Daoy (cell line): ENCODE measurements at places on chromosomes 1 and 21.

GRCh38 chr1:22313321-22313720, 138.3 kb upstream of the ZBTB40 start:
- DNase-seq: no peak

- no peak for DNase-seq
Observed at GRCh38 chr1:54402896-54403295, 3.3 kb downstream of the SSBP3 start.

GRCh38 chr1:91759076-91759475, 126.9 kb downstream of the TGFBR3 start:
- DNase-seq: no peak

DNA sequence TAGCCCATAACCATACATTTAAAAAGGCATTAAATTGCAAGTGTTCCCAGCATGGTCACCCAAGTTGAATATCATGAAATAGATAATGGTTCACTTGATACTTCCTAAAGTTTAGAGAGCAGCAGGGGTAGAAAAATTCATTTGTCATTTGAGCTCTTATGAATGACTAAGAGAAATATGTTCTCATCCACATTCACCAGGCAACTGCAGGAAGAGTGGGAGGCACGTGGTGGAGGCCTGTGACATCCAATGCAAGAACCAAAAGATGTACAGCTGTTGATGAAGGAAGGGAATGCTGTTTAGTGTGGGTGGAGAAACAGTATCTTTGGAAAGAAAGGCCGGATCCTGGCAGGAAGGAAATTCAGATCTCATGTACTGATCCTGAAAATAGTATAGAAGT, 473.1 kb downstream of the ADGRL2 start:
- no peak for DNase-seq

- DNase-seq: no peak
Observed at GRCh38 chr1:44777969-44778635, 2.8 kb downstream of the RPS8 start.

DNA sequence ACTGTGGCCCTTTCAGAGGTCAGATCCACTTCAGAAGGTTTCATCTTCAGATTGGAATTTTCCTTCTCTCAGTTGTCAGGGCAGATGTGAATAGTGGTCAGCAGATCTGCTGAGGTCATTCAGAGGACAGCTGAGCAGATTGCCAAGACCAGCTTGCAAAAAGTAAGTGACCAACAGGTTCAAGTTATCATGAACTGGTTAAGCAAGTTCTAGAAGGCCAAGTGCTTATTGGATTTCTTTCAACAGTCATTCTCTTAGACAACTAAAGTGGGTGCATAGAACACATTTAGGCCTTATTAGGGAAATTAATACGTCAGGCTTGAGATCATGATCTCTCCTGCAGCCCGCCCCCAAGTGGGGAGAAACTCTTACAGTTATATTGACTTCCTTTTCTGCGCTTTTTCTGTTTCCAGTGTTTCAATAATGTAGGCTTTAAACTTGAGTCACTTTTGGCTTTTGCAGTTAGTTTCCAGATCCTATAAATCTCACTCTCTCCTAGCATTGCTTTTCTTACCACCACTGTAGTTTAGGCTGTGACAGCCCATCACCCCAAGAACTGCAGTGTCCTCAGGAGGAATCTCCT, 96.4 kb downstream of the C1orf21 start:
- DNase-seq: no peak

DNA sequence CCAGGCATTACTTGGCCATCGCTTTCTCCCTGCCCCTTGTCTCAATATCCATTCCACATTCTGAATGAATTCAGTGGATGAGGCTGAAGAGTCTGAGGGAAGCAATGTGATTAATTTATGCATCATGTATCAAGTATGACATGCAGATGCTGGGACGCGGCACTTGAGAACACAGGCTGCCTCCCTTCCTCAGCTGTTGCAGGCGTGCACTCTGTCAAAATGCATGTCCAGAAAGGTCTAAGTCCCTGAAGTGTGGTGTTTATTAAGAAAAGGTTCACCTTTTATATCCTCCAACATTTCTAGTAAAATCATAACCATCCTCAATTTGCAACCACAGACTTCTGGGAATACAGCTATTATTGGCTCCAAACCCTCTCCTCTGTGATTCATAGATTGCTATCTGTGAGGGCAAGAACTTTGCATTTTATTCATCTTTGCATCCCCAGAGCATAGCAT, 22.6 kb upstream of the RAB3GAP2 start:
- no peak for DNase-seq

DNA sequence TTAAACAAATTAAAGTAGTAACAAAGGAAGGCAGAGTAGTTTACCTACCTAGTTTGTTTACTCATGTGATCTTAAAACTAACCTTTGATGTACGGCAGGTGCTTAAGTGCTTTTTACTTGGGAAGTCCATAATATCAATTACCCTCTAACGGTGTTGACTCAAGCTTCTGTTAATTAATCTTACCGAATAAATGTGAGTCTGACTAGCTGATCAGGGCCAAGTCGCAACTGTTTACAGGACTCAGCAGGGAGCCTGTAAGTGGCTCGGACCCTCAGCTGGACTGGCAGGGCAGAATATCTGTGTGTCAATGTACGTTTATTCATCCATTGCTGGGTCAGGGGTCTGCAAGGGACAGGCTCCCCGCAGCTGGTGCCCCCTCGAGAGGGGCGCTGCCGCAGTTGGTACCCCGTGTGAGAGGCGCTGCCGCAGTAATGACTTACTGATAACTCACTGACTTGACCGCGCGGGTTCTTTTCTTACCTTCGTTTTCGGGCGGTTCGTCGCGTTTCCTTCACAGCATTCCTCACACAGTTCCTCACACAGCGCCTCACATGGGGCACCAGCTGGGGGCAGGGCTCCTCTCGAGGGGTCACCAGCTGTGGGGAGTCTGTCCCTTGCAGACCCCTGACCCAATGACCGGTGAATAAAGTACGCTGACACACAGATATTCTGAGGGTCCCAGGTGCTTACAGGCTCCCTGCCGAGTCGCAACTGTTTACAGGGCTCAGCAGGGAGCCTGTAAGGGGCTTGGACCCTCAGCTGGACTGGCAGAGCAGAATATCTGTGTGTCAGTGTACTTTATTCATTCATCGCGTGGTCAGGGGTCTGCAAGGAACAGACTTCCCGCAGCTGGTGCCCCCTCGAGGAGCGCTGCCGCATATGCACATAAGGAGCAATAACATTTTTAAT, 3.0 kb downstream of the FMO1 start:
- peak; percentile 74 for DNase-seq

- no peak for DNase-seq
Observed at GRCh38 chr1:54809496-54810074, 8.5 kb upstream of the TTC22 start.

DNA sequence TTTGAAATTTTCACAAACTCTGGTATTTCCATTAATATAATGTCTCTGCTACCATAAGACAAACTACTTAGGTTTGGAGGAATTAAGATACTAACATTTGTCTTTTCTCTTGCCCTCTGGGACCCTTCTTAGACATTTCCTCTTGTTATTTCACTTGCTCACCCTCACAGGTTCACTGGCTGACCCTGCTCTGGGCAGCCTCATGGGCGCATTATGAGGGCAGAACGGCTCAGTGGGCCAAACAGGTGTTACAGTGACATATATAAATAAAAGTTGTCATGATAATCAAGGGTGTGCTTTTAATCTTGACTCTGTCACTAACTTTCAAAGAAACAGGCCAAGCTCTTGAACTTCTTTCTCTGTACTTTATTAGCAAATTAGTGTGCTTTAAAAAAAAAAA, 46.5 kb downstream of the ZNHIT6 start:
- DNase-seq: no peak

DNA sequence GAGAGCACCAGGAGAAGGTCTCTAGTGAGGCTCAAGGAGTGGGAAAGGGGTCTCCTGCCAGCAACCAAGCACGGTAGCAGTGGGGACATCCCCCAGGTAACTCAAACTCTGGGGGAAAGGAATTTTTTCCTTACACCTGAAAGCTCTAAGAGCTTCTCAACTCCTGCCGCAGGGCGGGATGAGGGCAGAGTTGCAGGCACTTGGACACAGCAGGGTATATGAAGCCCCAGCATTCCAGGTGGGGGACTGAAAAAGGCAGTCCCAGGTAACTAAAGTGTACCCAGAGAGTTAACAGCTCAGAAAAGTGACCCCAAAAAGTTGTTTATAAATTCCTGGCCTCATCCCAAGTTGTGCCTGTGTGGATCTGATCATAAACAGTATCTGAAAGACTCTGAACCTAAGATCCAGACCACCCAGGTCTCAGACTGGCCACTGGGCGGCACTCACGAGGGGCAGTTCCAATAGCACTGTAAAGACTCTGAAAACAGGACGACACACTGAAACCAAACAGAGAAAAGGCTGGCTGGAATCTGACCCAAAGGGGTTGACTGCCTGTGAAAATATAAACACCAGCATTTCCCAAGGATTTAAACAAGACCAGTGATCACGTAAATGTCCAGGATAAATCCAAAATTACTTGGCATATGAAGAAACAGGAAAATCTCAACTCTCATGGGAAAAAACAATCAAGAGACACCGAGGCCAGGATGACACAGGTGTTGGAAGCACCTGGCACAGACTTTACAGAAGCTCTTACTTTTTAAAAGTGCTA, 47.5 kb downstream of the HSF2BP start:
- peak; percentile 77 for DNase-seq

- peak; percentile 0 for DNase-seq
Observed at GRCh38 chr1:55051621-55052020, 12.3 kb downstream of the PCSK9 start.

- no peak for DNase-seq
Observed at GRCh38 chr1:113275083-113275482, 115.2 kb upstream of the MAGI3 start.

- DNase-seq: peak; percentile 29
Observed at GRCh38 chr1:205066141-205066818, 18.0 kb downstream of the TMEM81 start.

- DNase-seq: no peak
Observed at GRCh38 chr1:59225594-59226316, 71.1 kb upstream of the FGGY start.

DNA sequence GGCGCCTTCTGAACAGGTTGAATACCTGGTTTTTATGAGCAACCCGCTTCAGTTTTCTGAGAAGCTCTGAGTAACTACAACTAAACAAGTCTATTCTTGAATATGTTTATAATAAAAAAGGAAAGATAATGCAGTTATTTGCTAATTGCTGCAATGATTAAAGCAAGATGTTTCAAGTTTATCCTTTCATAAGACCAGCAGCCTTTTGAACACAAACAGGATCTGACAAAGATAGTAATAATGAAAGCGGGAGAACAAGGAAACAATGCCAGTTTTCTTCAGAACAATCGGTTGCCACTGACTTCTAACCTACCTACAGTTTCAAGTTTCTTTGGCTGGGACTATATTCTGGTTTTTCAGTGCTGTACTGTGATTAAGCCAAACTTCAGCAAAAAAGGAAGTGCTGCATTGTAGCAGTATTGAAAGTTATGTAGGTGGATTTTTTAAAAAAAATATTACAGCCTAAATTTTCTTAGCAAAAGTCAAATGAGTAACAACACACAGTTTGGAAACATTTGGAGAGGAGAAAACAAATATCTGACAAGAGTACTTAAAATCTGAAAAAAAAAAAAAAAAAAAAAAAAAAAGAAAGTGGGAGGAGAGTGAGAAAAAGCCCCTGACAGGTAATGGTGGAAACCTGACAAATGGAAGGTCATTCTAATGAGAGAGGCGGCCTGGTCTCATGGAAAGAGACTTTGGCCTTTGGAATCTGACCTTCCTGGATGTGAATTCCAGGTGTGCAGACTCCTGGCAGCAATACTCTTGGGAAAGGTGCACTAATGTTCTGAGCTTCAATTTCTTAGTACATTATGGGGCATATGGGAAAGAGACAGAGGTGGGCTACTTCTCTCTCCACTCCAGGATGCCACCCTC, 11.4 kb downstream of the KCNJ15 start:
- DNase-seq: no peak

GRCh38 chr1:99935534-99935933, 34.3 kb upstream of the SLC35A3 start:
- no peak for DNase-seq

DNA sequence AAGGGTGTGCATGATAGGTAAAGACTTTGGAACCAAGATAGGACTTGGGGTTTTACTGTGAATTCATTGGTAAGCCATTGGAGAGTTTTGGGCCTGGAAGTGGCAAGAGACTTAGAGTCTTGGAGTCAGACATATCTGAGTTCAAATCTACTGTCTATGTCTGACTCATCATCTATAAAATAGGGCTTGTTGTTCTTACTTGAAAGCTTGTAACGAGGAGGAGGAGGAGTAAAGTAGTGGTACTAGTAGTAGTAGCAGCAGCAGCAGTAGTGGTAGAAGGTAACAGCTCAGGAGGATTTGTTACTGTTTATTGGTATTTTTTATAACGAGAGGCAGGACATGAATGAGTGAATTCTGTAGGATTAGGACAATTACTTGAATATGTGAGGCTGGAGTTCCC, 62.7 kb downstream of the CACHD1 start:
- DNase-seq: no peak

GRCh38 chr1:207362962-207363860, 41.7 kb downstream of the CD55 start:
- DNase-seq: peak; percentile 30
